ENCODE measurements at places on chromosomes 3 and 15.
A peak's percentile ranks its signal among the peaks of the same experiment; 100 is the strongest.

GRCh38 chr3:188164248-188164687, 10.3 kb downstream of the LPP start:
- peak; percentile 54 for DNase-seq

DNA sequence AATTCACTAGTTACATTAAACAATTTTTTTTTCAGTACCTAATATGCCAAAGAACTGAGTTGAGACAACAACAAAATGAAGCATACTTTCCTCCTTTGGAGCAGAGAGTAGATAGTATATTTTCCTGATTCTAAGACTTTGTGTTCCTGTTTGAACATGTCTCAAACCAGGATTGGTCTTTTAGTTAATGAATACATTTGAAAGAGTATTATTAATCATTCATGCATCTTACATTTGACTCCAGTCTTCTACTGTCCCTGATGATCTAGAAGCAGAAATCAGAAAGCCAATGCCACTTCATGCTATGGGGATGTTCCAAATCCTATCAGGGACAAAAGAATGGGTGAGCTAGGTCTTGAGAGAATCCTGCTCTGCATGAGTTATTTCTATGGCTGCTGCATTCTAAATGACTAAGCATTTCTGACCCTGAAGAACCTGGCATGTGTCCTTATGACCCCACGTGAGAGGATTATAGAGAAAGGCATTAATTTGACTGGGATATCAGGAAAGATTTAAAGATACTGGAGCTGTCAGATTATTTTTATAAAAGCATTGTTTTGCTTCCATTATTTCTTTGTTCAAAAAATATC, 32.9 kb upstream of the MBNL1 start:
- no peak for DNase-seq

DNA sequence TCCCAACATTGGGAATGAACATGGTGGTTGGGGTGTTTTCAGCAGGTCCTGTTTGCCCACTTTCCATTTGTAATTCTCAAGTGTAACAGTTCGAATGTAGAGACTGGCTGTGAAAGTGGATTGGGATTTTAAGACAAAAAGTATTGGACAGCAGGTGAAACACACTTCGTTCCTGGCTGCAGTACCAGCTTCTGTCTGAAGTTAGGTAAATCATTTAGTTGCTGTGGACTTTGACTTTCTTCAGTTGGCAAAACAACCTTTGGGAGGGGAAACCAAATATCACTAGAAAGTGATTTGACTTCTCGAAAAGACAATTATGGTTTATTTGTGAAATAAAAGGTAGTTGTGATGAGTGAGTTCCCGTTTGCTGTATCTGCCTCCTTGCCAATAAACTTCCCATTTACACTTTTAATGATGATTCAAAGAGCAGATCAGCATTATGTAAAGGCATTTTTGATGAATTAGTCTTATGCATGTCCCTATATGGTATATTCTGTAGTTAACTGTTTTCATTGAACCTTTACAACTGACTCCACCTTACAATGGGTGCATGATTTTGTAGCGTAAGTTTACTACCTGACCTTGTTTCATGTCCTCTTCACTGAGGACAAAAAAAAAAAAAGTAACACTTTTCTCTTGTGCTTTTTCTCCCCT, 34.0 kb downstream of the FNDC3B start:
- no peak for DNase-seq

GRCh38 chr3:4574426-4574965, 81.3 kb downstream of the ITPR1 start:
- DNase-seq: no peak

- no peak for DNase-seq
Observed at GRCh38 chr3:49462222-49462621, 7.8 kb upstream of the DAG1 start.

DNA sequence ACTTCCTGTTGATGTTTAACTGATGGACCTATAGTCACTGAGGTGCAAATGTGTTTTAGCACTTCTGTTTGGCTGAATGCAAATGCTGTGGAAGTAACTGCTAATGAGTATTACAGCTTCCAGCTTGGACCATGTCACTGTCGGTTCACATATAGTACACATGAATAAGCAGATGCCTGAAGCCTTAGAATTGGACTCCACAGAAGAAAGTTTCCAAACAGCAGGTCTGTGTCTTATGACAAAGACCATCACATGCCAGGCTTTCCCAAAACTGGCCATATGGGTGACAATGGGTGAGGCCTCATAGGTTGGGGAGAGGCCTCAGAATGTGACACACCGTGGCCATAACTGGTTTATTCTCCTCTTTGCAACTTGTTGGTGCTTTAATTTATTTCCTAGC, 241.8 kb downstream of the WNT5A start:
- no peak for DNase-seq

DNA sequence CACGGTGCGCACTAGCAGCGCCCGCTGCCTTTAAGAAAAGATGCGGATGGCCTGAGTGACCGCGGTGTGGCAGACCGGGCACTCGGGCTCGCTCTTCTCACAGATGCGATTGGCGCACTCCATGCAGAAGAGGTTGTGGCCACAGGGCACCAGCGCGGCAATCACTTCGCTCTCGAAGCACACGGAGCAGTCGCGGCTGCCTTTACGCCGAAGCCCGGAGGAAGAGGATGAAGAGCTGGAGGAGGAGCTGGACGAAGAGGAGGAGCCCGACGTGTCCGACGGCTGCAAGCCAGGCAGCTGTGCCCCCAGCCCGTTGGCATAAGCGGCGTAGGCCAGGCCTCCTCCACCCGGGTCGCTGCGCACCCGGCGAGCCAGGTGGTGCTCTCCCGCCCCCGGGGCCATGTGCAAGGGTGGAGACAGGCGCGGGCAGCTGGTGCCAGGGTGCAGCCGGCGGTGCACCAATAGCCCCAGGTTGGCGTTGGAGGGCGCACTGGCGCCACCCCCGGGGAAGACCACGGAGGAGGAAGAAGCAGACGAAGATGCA, 2.6 kb downstream of the MEX3B start:
- DNase-seq: no peak

- DNase-seq: peak; percentile 33
Observed at GRCh38 chr3:17119201-17120072, 234.7 kb downstream of the PLCL2 start.

- no peak for DNase-seq
Observed at GRCh38 chr3:126748701-126749546, 44.9 kb downstream of the CHCHD6 start.

- DNase-seq: peak; percentile 47
Observed at GRCh38 chr15:40239693-40240618, 1.1 kb downstream of the PAK6 start.

DNA sequence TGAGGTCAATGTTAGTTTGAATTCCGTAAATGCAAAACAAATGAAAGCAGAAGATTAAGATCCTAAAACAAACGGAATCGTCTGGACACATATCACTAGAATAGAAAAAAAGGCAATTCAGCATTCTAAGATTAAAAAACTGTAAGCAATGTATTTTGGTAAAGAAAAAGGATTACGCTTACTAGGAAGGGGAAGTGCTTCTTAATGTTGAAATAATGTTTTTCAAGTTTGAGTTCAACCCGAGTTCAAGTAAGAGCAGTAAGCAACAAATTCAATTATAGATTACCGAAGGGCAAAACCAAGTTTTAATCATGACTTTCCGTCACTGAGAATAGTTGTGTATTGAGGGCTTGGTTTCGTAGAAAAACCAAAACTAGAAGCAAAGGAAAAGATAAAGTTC, 637 bp downstream of the CIP2A start:
- DNase-seq: no peak
